ENCODE measurements at places on chromosomes 1 and 21. TPM values are rescaled to one million over a fixed set of nuclear protein-coding genes. Genes with fewer than 3 reads are reported as not detected.

The INSRR gene
- not detected for total RNA-seq

The NHLH2 gene
- not detected for total RNA-seq

The SPRR5 gene
- not detected for total RNA-seq

The GNG12 gene
- total RNA-seq, result not detected

DNA sequence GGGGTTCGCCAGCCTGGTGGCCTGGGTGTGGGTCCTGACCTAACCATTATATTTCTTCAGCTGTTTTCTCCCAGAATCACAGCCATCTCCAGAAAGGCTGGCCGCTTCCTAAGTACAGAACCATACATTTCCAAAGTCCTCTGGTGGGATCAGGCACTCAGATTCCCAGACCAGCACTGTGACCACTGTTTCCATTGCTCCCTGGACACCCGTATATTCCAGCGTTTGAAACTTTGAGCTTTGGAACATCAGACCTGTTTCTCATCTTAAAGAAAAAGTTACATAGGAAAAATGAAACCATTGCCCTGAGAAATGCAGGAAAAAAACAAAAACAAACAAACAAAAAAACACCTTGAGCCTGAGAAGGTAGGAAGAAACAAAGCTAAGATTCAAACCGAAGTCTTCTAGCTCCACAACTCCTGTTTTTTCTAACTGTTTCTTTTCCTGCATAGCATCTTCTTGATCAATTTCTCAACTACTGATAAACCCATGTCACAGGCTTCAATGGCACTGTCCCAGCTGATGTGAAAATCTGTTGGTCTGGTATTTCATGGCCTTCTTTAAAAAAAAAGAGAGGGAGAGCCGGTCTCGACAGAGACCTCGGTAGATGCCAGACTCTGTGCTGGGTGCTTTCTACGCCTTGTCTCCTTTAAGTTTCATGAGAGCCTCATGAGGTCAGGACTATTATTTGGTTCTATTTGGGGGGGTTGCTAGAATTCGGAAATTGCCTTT lies 221.3 kb downstream of the TOMM20 start:
- no peak for DNase-seq
- H3K27me3 ChIP-seq, result no peaks in the 10 kb centered on the region
- peak overlapping the region; percentile 60 for H3K27ac ChIP-seq
- no peak overlapping the region for H3K4me3 ChIP-seq
- H3K36me3 ChIP-seq, result no peaks in the 10 kb centered on the region

DNA sequence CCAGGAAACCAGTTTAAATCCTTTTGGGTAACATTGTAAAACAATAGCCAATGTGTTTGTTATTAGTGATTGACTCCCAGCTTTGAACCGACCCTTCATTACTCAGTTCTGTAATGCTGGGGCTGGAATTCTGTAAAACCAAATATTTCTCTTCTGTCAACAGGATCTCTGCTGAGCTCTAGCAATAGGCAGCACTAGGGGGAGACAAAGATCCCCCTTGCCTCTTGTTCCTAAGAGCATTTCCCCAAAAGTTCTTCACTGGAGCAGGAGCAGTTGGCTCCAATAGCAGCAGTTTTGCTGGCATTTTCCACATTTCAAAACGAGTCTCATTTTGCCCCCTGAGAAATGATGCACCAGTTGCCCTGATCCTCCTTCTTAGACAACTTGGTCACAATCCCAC lies 1671.1 kb downstream of the MRPL39 start:
- peaks cover 5% of the 10 kb centered on the region for H3K27me3 ChIP-seq
- H3K4me1 ChIP-seq, result no peaks in the 10 kb centered on the region
- H3K27ac ChIP-seq, result no peak overlapping the region
- H3K36me3 ChIP-seq, result no peaks in the 10 kb centered on the region
- H3K4me3 ChIP-seq, result no peak overlapping the region
- DNase-seq, result no peak

- peak overlapping the region; percentile 98 for H3K27ac ChIP-seq
- H3K4me1 ChIP-seq, result peaks cover 73% of the 10 kb centered on the region
- no peaks in the 10 kb centered on the region for H3K27me3 ChIP-seq
- H3K4me3 ChIP-seq, result peak overlapping the region; percentile 86
- DNase-seq, result no peak
These were observed 29.5 kb downstream of the CD247 start for GRCh38 chr1:167488786-167489185.

GRCh38 chr1:23288671-23289070 lies 55.4 kb downstream of the HNRNPR start:
- no peak for DNase-seq
- H3K27ac ChIP-seq, result no peak overlapping the region
- H3K36me3 ChIP-seq, result no peaks in the 10 kb centered on the region
- peaks cover 6% of the 10 kb centered on the region for H3K4me1 ChIP-seq
- H3K27me3 ChIP-seq, result no peaks in the 10 kb centered on the region

GRCh38 chr1:53477651-53478501 lies 18.7 kb downstream of the DMRTB1 start:
- H3K4me3 ChIP-seq, result no peak overlapping the region
- peaks cover 2% of the 10 kb centered on the region for H3K4me1 ChIP-seq
- no peak for DNase-seq
- peaks cover 36% of the 10 kb centered on the region for H3K27me3 ChIP-seq
- no peaks in the 10 kb centered on the region for H3K36me3 ChIP-seq

GRCh38 chr1:156748670-156749418 lies 2.6 kb downstream of the HDGF start:
- H3K27ac ChIP-seq, result peak overlapping the region; percentile 99
- peaks cover 47% of the 10 kb centered on the region for H3K4me1 ChIP-seq

DNA sequence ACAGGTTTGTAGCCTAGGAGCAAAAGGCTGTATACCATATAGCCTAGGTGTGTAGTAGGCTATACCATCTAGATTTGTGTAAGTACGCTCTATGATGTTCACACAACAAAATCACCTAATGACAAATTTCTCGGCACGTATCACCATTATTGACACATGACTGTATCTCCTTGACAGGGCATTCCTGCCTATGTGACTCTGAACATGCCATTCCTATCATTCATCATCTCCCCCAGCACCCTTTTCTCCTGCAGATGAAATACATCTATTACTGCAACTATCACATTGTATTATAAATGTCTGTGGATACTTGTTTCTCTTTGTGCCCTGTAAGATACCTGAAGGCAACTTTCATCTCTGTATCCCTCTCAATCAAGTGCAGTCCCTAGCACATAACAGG lies 29.9 kb downstream of the TP53BP2 start:
- H3K36me3 ChIP-seq, result peaks cover 17% of the 10 kb centered on the region
- peaks cover 42% of the 10 kb centered on the region for H3K4me1 ChIP-seq
- no peak for DNase-seq

DNA sequence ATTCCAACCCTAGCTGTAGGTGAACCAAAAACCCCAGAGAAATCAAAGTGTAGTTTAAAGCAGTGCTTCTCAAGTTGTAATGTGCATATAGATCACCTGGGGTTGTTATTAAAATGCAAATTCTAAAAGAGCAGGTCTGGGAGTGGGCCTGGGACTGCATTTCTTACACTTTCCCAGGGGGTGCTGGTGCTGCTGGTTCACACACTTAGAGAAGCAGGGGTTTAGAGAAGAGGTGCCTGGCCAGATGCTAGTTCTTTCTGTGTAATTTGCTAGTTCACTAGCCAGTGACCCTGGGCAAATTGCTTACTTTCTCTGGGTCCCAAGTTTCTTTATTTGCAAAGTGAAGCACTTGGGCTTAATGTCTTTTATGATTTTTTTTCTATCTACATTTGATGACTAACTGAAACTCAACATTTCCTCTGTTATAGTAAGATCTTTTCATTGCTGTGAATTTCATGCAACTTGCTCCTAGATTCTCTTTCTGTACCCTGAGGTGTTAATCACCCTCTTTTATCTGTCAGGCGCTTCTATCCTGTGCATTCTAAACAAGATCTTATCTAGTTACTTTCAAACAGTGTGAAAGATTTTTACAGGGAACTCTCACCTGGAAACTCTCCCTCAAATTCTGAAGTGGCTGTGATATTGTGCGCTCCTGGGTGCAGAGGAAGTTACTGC lies 141.9 kb upstream of the UBE2U start:
- H3K27ac ChIP-seq, result no peak overlapping the region
- peaks cover 23% of the 10 kb centered on the region for H3K27me3 ChIP-seq
- H3K36me3 ChIP-seq, result no peaks in the 10 kb centered on the region
- H3K4me1 ChIP-seq, result no peaks in the 10 kb centered on the region
- H3K4me3 ChIP-seq, result no peak overlapping the region

DNA sequence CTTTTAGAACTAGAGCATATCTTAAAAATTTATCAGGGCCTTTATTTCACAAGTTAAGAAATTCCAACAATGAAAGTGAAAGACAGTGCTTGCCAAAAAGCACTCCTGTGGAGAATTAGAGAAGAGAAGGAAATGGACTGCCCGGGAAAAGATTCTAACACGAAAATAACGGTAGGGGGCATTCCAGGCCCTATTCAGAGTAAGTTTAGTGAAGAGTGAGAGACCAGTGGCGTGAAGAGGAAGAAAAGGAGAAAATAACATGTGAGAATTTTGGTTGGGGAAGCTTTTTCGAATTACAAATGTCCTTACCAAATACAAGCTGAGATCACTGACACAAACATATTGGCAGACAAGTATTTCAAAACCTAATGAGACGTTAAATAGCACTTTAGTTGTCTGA lies 38.4 kb upstream of the RBM34 start:
- H3K4me3 ChIP-seq, result peak overlapping the region; percentile 57
- H3K36me3 ChIP-seq, result peaks cover 4% of the 10 kb centered on the region
- H3K27me3 ChIP-seq, result no peaks in the 10 kb centered on the region
- peaks cover 6% of the 10 kb centered on the region for H3K4me1 ChIP-seq
- H3K27ac ChIP-seq, result peak overlapping the region; percentile 29
- DNase-seq, result no peak

- H3K4me1 ChIP-seq, result no peaks in the 10 kb centered on the region
- no peak overlapping the region for H3K4me3 ChIP-seq
- H3K36me3 ChIP-seq, result no peaks in the 10 kb centered on the region
- H3K27ac ChIP-seq, result no peak overlapping the region
These were observed 75.5 kb downstream of the VCAM1 start for GRCh38 chr1:100794748-100795645.

GRCh38 chr1:56135864-56136147 lies 443.6 kb downstream of the PLPP3 start:
- no peak for DNase-seq
- H3K36me3 ChIP-seq, result no peaks in the 10 kb centered on the region
- no peak overlapping the region for H3K4me3 ChIP-seq
- peaks cover 5% of the 10 kb centered on the region for H3K27me3 ChIP-seq
- H3K27ac ChIP-seq, result no peak overlapping the region

- peaks cover 13% of the 10 kb centered on the region for H3K4me1 ChIP-seq
- no peak overlapping the region for H3K4me3 ChIP-seq
- H3K27me3 ChIP-seq, result no peaks in the 10 kb centered on the region
- peaks cover 2% of the 10 kb centered on the region for H3K36me3 ChIP-seq
These were observed 13.0 kb downstream of the TIE1 start for GRCh38 chr1:43313771-43314170.

DNA sequence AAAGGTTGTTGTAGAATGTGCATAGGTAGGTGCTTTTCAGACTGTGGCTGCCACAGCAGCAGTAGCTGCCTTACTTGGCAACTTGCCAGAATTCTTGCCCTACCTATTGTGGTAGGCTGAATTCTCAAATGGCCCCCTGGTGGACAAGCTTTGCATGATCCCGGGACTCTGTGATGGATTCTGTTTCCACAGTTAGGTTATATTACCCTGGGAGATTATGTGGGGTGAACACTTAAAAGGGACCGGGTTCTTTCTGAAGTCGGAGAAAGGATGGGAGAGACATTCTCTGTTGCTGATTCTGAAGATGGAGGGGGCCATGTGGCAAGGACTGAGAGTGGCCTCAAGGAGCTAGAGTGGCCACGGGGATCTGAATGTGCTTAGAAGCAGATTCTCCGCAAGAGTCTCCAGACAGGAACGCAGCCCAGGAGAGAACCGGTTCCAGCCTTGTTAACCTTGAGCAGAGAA lies 32.1 kb upstream of the KCNE1 start:
- H3K4me3 ChIP-seq, result no peak overlapping the region
- no peaks in the 10 kb centered on the region for H3K27me3 ChIP-seq
- no peak overlapping the region for H3K27ac ChIP-seq

DNA sequence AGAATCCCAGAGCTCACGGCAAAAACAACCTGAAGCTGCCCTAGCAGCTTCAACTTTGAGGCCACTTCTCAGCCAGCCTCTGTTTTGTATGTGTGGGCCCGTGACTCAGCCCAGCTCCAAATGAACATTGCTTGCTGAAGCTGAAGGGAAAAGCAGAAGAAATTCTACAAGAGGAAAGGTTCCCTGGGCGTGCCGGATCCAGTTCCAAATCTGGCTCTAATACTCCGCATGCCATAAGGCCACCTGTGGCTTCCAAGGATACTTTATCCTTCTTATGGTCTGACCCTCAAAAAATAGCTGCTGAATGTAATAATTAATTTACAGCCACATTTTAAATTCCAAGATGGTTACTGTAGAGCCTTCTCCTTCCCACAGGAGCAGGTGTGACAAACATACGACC lies 24.3 kb downstream of the TSPAN2 start:
- DNase-seq, result no peak
- H3K4me3 ChIP-seq, result no peak overlapping the region
- peaks cover 47% of the 10 kb centered on the region for H3K4me1 ChIP-seq
- H3K27me3 ChIP-seq, result no peaks in the 10 kb centered on the region
